Lower leg skin (tissue), 4 donors: ENCODE measurements at places on chromosomes 5 and 9.

- no peak for DNase-seq
Observed at GRCh38 chr5:28046596-28046995, 1008.2 kb upstream of the CDH9 start.

DNA sequence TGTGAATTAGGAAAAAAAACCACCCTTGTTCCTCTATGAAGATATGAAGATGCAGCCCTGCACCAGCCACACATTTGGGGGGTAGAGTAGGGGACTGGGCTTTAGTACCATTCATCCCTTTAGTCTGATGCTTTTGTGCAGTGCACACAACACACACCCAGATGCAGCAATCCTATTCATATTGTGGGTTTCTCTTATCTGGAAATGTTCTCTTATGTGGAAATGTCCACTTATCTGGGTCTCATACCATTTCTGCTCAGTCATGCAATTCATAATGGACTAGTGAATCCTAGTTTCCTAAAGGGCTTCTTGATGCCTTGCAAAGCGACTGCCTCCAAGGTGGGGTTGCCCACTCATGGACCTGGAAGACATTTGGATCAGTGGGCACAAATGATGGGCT lies 47.8 kb downstream of the C9orf152 start:
- DNase-seq, result no peak

DNA sequence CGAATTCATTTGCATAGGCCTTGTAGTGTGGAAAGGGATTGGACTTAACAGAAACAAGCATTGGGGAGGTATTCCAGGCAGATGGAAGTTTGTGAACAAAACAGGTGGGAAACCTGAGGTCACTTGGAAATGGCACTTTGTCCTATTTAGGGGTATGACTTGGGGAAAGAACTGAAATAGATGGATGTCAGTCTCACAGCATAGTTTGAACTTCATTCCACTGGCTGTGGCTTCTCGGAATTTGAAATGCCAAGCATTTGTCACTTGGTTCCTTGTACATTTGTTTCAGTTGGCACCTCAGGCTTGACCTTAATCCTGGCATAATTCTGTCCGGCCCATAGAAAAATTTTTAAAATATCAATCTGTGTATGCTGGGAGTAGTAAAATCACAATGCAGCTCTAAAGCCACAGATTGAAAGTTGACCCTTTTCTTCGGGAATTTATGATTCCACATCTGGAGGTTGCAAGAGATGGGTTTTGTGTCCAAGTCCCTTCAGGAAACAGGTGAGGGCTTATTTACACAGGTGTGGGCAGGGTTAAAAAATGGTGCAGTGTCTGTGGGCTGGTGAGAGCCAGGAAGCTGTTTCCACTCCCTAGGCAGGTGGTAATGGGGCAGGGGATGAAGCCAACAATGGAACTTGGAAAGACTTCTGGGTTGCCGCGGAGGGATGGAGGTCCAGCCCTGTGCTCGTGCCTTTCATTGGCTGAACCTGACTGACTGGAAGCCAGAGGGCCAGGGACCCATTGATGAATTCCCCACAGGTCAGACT lies 39.2 kb upstream of the PDE8B start:
- no peak for DNase-seq

- DNase-seq, result peak; percentile 43
Observed at GRCh38 chr5:56123531-56124243, 109.4 kb downstream of the ANKRD55 start.

GRCh38 chr5:57175551-57176309 lies 1.9 kb downstream of the GPBP1 start:
- no peak for DNase-seq

DNA sequence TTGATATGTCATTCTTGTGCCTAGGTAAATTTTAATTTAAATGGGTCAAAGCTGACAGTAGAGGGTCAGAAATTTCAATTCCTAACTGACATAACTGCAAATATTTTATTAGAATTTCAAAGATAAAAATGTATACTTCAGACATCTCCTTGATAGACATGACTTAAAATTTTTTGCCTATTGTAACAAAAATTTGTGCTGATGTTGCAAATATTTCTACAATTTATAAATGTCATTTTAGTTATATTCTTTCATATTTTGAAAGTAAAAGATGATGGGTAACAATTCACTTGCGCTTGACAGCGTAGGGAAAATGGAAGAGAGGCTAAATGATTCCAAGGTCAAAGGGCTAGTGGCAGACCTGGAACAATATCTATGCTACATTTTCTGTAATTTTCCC lies 220.3 kb upstream of the ST8SIA4 start:
- DNase-seq, result no peak

DNA sequence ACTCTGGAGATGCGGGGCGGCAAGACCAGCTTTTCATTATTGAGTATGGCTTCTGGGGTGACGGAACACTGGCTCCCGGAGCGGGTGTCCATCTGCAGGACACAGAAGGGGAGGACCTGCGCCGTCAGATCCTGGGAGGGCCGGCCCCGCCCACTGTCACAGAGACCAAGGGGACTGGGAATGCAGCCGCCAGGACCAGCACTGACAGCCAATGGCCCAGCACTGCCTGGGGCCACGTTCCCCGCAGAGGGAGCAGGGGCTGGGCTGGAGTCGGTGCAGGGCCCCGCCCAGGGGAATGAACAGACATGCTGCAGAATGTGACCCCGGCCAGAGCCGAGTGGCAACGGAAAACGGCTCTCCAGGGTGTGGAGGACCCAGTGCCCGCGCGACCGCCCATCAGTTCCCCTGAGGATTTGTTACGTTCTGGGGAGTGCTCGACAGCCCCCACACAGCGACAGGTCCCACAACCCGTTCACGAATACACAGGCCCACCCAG lies at the start of gene ZDHHC11:
Gene ZDHHC11 (minus strand): TSS at position 476 of the 496 bp plus-strand sequence. CDS start 384 bp downstream, at position 92.
- peak; percentile 85 for DNase-seq

GRCh38 chr9:73411494-73411893 lies 259.8 kb downstream of the ANXA1 start:
- no peak for DNase-seq

GRCh38 chr5:133426264-133426663 lies 186.1 kb downstream of the FSTL4 start:
- DNase-seq, result no peak

DNA sequence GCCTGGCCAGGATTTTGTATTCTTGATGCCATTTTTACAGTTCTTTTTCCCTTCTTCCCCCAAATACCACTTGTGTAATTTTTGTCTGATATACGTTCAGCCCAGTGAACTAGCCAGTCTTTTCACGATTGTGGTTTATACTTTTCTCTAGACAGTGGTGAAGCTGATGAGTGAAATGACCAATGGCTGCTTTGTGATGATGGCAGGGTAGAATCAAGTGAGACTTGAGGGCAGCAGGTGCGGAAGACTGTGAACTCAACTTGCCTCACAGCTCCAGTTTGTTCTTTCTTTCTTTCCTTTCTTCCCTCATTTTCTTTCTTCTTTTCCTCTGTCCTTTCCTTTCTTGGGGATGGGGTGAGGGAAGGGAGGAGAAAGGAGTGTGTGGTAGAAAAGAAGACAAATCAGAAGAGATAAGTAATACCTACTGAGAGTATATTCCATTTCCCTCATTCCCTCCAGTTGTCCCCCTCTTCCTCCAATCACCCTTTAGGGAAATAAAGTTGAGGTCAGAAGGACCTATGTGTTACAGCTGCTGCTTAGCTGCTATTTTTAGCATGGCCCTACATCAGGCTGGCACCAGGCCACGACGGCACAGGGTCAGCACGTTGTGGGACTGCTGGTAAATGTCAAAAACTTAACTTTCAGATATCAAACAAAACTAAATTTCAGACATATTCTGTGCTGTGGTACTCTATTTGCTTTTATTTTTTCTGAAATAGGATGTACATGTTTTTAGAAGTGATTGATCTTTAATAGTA lies 12.3 kb downstream of the ZSWIM6 start:
- DNase-seq, result no peak

GRCh38 chr5:132525299-132525724 lies 18.0 kb downstream of the IL5 start:
- DNase-seq, result no peak

DNA sequence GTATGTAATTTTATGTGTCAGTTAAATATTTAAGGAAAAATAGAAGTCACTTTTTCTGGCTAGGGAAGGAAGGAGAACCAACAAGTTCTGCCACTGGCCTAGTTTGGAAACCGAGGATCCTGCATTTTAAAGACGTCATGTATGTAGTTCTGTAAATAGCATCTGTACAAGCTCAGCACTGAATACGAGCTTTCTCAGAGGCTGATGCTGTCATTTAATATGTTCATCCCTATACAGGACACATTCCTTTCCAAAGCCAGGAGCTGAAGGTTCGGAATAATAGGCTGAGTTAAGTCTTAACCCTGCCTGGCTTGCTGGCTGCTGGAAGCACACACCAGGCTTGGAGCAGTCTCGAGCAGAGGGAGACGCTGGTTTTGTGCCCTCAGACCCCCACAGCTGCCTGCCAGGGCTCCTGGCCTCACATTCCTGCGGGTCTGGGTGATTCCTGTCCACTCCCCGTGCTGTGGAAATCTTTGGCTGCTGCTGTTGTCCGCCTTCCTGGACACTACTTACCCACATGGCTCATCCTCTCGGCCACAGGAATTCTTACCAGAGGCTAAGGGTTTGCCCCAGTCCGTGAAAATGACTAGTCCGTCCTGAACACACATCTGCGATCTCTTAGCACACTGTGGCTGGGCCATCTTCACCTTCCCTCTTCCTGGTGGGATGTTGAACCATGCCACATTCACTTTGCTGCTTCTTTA lies 36.6 kb downstream of the SLC46A2 start:
- DNase-seq, result peak; percentile 68

GRCh38 chr9:16809912-16810610 lies 60.4 kb downstream of the BNC2 start:
- DNase-seq, result no peak

GRCh38 chr5:141743866-141744272 lies 61.8 kb upstream of the ARAP3 start:
- no peak for DNase-seq

GRCh38 chr5:172905346-172906140 lies 53.7 kb upstream of the RPL26L1 start:
- DNase-seq, result no peak

- no peak for DNase-seq
Observed at GRCh38 chr5:148418511-148418910, 34.8 kb downstream of the FBXO38 start.

- peak; percentile 89 for DNase-seq
Observed at GRCh38 chr5:109656829-109657228, 32.9 kb upstream of the MAN2A1 start.

DNA sequence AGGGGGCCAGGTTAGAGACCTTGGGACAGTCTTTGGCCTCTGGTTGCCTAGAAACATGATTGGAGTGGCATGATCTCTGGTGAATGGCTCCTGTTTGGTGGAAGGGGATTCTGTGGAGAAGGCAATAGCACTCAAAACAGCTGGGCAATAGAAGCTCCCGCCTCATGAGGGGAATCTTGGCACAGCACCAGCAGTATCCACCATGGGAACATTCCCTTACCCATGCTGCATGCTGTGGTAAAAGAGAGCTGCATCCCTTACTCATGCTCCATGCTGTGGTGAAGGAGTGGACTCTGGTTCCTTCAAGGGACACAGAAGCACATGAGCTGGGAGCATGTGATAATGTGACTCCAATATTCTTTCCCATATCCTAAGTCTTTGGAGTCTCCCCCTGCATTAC lies 160.6 kb downstream of the PJA2 start:
- no peak for DNase-seq

DNA sequence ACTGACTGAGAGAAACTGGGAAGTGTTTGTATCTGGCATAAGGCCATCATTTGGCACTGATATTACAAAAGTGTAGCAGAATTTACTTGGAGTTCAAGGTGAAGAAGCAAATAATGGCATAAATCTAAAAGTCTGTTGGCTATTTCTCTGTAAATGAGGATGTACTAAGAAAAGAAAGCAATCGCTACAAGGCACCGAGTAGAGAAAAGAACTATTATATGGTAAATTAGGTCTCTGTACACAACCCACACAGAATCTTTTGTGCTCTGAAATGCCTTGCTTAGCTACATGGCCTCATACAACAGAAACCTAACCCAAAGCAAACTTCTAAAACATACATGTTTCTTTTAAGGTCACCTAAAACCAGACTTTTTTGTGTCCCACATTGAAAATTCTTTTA lies 290.1 kb upstream of the WWC1 start:
- DNase-seq, result no peak

DNA sequence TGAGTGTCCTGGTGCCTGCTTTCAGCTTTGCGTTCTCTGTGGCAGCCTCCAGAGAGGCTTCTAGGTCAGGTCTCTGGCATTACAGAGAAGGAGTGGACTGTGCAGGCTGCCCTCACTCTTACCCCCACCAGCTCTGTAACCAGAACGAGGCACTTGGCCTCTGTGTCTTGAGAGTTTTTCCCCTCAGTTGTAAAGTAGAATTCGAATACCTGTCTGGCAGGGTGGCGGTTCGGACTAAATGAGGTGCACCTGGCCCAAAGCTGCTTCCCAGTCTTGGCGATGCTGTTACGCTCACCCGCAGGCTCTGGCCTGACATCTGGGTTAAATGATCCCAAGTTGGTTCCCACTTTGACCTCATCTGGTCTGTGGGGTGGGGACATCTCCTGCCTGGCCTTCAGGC lies 40.1 kb downstream of the FAM78A start:
- DNase-seq, result no peak

- no peak for DNase-seq
Observed at GRCh38 chr9:16414451-16414850, 456.0 kb downstream of the BNC2 start.

DNA sequence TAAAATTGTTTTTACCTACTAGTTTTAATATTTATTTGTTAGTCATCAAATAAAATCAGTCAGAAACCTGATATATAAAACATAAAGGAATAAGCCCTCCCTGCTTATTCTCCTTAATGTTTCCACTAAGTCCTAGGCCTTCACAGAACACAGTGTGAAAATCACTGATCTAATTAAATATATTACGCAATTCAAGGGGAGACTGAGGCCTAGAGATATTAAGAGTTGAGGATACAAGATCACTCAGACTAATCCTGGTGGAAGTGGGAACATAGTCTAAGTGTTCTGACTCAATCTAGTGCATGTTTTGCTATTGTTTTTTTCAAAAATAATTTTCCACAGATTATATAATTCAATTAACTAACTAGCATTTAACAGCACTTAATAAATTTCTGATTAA lies 401.1 kb downstream of the SLCO4C1 start:
- no peak for DNase-seq

GRCh38 chr5:6317116-6317798 lies 61.1 kb downstream of the MED10 start:
- DNase-seq, result no peak

- DNase-seq, result no peak
Observed at GRCh38 chr5:38257308-38258041, 884 bp upstream of the EGFLAM start.

- no peak for DNase-seq
Observed at GRCh38 chr9:24582146-24583126, 36.7 kb upstream of the IZUMO3 start.
